Activated naive CD8-positive, alpha-beta T cell treated with anti-CD3 and anti-CD28 coated beads, Interleukin-2, amount 10 ng/mL, durations not matched to agents 7 days and 5 days (primary cell): ENCODE measurements at places on chromosomes 5 and 9.

DNA sequence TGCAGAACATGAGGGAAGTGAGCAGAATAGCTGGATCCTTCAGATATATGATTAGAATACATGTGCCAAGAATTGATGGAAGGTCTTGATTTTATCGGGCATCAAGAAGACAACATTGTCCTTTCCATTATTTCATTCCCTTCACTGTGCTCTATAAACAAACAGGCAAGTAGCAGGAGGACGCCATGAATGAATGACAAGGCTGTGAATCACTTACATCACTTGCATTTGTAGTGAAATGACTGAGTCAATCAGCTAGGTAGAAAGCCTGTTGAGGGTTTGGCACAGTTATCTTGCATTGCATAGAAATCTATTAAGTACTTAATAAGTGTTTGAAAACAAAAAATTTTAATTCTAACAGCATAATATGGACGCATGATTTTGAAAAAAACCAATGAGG lies 548.8 kb upstream of the IZUMO3 start:
- H3K36me3 ChIP-seq = no peaks in the 10 kb centered on the region
- no peaks in the 10 kb centered on the region for H3K27me3 ChIP-seq
- no peaks in the 10 kb centered on the region for H3K4me1 ChIP-seq
- H3K4me3 ChIP-seq = no peak overlapping the region
- DNase-seq = no peak

DNA sequence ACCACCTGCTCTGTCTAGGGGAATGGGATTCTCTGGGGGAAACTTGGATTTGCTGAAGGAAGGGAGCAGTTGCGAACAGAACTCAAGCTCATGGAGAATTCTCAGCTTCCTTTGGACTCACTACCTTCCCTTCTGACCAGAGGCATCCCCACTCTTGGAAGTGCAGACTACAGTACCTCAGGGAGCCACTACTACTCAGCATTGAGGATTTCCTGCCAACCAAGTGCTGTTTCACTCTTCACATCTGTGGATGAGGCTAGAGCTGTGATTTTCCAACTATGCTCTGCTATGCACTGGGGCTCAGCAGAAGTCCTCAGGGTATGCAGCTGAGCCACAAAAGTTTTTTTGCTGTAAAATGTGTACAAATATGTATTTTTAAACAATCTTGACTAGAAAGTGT lies 43.9 kb downstream of the MACROH2A1 start:
- DNase-seq = no peak
- H3K27me3 ChIP-seq = no peaks in the 10 kb centered on the region
- H3K4me1 ChIP-seq = peaks cover 10% of the 10 kb centered on the region
- no peak overlapping the region for H3K27ac ChIP-seq
- peaks cover 21% of the 10 kb centered on the region for H3K36me3 ChIP-seq

DNA sequence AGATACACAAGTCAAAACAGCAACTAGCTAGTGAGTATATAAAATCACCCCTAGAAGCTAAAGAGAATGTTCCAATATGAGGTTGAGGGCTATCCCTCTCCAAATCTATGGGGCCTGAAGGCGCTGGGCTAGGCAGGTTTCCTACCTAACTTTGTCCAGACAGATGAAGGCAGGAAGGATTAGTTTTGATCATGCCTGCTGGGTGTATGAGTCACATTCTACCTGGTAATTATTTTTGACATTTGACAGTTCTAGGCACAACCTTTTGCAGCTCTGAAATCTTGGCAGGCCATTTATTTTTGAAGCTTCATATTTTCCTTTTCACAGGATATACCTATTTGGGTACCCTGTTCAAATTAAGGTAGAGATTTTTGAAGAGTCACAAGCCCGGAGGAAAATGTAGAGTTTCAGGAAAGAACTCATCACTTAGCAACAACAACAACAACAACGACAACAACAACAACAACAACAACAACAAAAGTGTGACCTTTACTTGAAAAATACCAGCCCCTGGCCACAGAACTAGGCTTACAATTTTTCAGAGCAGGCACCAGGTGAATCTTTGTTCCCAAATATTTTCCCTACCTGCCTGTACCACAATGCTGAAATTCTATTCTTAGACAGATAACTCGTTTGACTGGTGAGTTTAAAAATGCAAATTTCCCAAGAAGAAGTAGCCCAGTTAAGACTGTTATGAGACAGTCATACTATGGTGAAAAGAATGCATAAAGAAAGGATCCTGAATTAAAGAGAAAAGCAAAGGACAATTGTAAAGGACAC lies 175.5 kb upstream of the TUT7 start:
- H3K36me3 ChIP-seq = no peaks in the 10 kb centered on the region
- H3K4me3 ChIP-seq = no peak overlapping the region
- H3K27ac ChIP-seq = no peak overlapping the region
- H3K27me3 ChIP-seq = peaks cover 4% of the 10 kb centered on the region
- no peaks in the 10 kb centered on the region for H3K4me1 ChIP-seq
- DNase-seq = no peak

DNA sequence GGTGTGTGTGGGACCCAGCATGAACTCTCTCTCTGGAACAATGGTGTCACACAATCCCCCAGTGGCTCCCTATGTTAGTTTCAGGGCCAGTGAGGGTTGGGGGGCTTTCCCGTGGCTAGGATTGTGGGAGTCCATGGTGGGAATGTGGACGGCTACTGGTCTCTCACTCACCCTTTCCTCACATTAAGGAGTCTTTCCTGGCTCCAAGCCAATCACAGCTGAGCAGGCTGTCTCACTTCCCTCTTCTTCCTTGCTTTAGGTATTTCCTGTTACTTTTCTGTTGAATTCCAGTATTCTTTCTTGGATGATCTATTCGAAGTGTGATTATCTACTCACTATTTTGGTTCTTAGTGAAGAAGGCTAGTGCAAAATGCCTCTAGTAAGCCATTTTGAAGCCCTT lies 324.4 kb upstream of the MPDZ start:
- no peak overlapping the region for H3K4me3 ChIP-seq
- no peak for DNase-seq
- no peak overlapping the region for H3K27ac ChIP-seq
- no peaks in the 10 kb centered on the region for H3K27me3 ChIP-seq
- no peaks in the 10 kb centered on the region for H3K36me3 ChIP-seq

DNA sequence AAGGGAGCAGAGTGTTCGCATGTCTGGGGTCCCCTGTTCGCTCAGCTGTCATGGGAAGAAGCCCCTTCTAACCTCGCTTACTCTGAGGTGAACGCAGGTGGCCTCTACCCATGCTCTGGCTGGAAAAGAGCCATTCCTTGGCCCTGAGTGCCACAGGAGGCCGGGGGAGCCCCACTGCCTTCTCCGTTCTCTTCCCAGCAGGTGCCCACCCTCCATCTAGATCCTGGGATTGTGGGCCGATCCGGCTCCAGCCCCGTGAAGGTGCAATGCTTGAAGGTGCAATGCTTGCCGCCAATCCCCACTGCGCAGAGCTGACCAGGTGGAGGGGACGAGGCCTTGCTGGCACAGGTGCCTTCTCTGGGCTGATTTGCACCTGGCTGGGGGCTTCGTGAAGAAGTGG lies 95.4 kb downstream of the MRPL36 start:
- no peak overlapping the region for H3K27ac ChIP-seq
- no peaks in the 10 kb centered on the region for H3K36me3 ChIP-seq
- DNase-seq = no peak
- peaks cover 7% of the 10 kb centered on the region for H3K27me3 ChIP-seq
